ENCODE measurements at places on chromosomes 1 and 21. TPM values are rescaled to one million over a fixed set of nuclear protein-coding genes. Genes with fewer than 3 reads are reported as not detected.

GRCh38 chr1:97091679-97092078 lies 370.1 kb downstream of the PTBP2 start:
- H3K36me3 ChIP-seq = no peaks in the 10 kb centered on the region
- H3K4me3 ChIP-seq = no peak overlapping the region
- peaks cover 10% of the 10 kb centered on the region for H3K4me1 ChIP-seq

DNA sequence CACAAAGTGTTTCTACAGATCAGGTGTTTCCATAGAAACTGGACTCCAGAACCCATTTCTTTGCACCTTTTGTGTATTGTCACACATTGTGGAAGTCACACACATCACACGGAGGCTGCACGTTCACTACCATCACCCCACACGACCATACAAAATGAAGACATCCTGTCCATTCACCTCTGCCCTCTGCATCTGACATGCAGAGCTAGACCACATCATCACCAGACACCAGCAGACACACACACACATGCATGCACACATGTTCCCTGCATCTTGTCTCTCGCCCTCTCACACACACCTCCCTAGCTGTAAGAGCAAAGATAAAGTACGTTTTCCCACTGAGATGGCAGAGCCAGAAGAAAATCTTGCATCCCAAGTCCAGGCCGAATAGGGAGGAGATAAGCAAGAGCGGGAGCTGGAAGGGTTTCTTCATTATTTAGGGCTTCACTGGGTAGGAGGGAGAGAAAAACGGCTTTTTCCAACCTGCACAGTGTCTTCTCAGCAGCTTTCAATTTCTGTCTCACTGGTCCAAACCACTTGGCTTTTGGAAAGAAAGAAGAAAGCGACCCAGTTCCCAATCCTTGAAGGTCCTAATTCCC lies 709 bp downstream of the PRELP start:
- no peak for DNase-seq
- H3K27me3 ChIP-seq = peaks cover 20% of the 10 kb centered on the region
- no peak overlapping the region for H3K4me3 ChIP-seq
- peaks cover 1% of the 10 kb centered on the region for H3K4me1 ChIP-seq
- no peak overlapping the region for H3K27ac ChIP-seq
- no peaks in the 10 kb centered on the region for H3K36me3 ChIP-seq

Gene SHE
- 0.05 TPM for total RNA-seq

- no peak overlapping the region for H3K27ac ChIP-seq
- peaks cover 27% of the 10 kb centered on the region for H3K27me3 ChIP-seq
- H3K4me3 ChIP-seq = no peak overlapping the region
- H3K36me3 ChIP-seq = no peaks in the 10 kb centered on the region
- no peak for DNase-seq
- H3K4me1 ChIP-seq = peaks cover 2% of the 10 kb centered on the region
Observed at GRCh38 chr1:147722124-147722523, 38.3 kb downstream of the GJA5 start.

DNA sequence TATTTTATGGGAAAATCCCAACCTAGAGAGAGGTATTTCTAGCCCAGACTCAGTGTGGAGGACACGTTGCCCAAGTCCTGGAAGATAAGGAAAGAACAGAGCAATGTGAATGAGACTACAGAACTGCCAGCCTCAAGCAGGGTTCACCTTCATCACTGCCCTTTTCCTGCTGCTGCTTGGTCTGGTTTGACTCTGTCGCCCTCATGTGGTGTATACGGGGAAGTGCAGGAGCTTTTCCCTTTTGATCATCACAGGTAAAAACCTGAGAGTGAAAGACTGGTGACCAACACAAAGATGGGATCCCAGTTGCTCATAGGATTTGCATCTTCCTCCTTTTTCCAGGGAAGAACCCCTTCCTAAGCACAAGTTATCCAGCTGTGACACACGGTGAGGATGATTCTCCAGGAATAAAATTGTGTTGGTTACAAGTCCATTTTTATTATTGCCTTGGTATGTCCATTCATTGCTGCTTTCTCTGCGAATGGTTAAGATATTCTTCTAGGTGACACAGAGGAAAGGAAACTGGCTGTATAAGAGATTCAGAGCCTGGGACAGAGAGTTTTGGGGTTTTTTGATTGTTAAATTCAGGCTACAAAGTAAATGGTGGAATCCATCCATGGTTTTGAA lies 89.5 kb upstream of the CD53 start:
- no peak overlapping the region for H3K4me3 ChIP-seq
- H3K4me1 ChIP-seq = peaks cover 41% of the 10 kb centered on the region
- H3K27ac ChIP-seq = no peak overlapping the region
- H3K27me3 ChIP-seq = peaks cover 8% of the 10 kb centered on the region
- DNase-seq = peak; percentile 48

- H3K4me3 ChIP-seq = no peak overlapping the region
- no peak overlapping the region for H3K27ac ChIP-seq
- no peaks in the 10 kb centered on the region for H3K36me3 ChIP-seq
- no peak for DNase-seq
Observed at GRCh38 chr1:80656014-80656636, 1144.6 kb upstream of the ADGRL2 start.
